Pulmonary artery endothelial cell (primary cell): ENCODE measurements at places on chromosomes 11 and 22. TPM values are rescaled to one million over a fixed set of nuclear protein-coding genes. Genes with fewer than 3 reads are reported as not detected.

Gene ZFTA
- total RNA-seq: 17.5 and 19.3 TPM in 2 replicates

Gene IGLL5
- not detected in 2 replicates for total RNA-seq

Gene FAM180B
- 0.07 TPM in 1 of 2 replicates, not detected in the other for total RNA-seq

Gene SLC22A6
- not detected in 2 replicates for total RNA-seq

Gene APOL4
- total RNA-seq: 0.04 and 0.53 TPM in 2 replicates

Gene OR5P2
- total RNA-seq: not detected in 2 replicates

Gene SCN2B
- not detected in 2 replicates for total RNA-seq

Gene SCGB1A1
- total RNA-seq: not detected in 2 replicates

Gene MS4A15
- total RNA-seq: not detected in 2 replicates

Gene RBMXL2
- total RNA-seq: 0.04 and 0.20 TPM in 2 replicates

Gene CARD10
- 26.9 and 39.7 TPM in 2 replicates for total RNA-seq

Gene GAL3ST3
- 0.07 and 0.14 TPM in 2 replicates for total RNA-seq

Gene C11orf42
- not detected in 2 replicates for total RNA-seq
